B cell (primary cell): ENCODE measurements at places on chromosomes 2 and 18. TPM values are rescaled to one million over a fixed set of nuclear protein-coding genes. Genes with fewer than 3 reads are reported as not detected.

DNA sequence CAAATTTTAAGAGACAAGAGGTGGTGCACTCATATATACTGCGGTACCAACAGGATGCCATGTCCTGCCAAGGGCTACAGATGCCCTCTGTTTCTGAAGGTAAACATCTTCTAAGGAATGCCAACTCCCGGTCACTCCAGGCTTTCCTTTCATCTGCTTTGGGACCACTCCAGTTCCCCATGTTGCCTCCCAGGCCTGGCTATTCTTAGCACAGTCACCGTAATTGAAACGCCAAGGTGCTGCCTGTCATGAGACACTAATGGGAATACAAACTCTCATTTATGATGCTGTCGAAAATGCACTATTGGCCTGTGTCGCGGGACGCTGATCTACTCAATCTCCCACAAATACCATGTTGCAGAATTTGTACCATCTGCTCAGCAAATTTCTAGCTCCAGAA, 79.6 kb downstream of the KLF7 start:
- no peak for DNase-seq

CXCR2 gene
- total RNA-seq: not detected in 2 replicates

DNA sequence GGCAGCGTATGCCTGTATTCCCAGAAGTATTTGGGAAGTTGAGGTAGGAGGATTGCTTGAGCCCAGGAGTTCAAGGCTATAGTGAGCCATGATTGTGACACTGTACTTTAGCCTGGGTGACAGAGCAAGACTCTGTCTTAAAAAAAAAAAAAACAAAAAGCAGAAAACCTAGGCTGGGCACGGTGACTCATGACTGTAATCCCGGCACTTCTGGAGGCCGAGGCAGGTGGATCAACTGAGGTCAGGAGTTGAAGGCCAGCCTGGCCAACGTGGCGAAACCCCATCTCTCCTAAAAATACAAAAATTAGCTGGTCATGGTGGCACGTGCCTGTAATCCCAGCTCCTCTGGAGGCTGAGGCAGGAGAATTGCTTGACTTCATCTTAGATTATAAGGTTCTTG, 46.4 kb downstream of the MTA3 start:
- no peak for DNase-seq

SERPINB3 gene
- total RNA-seq: not detected in 2 replicates

- no peak for DNase-seq
These were observed 9.4 kb upstream of the GBX2 start for GRCh38 chr2:236177604-236177966.
